ENCODE measurements at places on chromosomes 13 and 19.
A peak's percentile ranks its signal among the peaks of the same experiment; 100 is the strongest.

GRCh38 chr19:38801359-38802095, 11.2 kb downstream of the LGALS4 start:
- DNase-seq = no peak

- no peak for DNase-seq
These were observed 6.1 kb upstream of the ADGRE5 start for GRCh38 chr19:14375055-14375581.

GRCh38 chr13:94325650-94326049, 153.8 kb downstream of the DCT start:
- peak; percentile 70 for DNase-seq

GRCh38 chr13:110627761-110628476, 12.6 kb downstream of the NAXD start:
- DNase-seq = no peak

DNA sequence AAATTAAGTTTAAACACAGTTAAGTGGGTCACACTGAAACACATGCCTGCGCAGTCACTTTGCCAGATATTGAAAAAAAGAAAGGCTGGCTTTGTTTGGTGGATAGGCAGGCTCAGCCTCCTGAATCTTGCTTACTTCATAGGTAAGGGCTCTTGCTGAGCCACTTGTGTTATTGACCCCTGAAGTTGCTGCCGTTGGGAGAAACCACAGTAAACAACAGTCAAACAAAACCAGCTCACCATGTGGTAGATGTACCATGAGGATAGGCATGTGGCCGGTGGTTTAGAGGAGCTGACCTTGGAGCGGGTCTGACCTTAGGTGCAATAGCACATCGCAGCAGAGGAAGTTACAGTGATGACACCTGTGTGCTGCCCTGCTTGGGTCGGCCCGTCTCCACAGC, 52.2 kb downstream of the SPATA13 start:
- no peak for DNase-seq

DNA sequence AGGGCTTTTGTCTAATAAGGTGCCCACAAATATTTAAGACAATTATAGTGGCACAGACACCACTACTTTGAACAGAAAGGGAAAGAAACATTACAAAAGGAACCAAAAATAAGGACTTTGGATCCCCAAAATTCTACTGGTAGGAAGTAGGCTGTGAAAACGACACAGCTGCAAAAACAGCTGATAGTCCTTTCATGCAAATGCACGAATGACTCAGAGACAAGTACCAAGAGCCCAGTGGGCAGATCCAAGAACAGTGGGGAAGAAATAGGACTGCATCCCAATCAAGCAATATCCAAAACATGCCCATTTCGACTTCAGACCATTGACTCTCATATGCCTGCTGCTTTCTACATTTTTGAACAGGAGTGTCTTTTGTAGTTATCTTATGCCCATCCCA, 269.4 kb upstream of the NBEA start:
- no peak for DNase-seq

DNA sequence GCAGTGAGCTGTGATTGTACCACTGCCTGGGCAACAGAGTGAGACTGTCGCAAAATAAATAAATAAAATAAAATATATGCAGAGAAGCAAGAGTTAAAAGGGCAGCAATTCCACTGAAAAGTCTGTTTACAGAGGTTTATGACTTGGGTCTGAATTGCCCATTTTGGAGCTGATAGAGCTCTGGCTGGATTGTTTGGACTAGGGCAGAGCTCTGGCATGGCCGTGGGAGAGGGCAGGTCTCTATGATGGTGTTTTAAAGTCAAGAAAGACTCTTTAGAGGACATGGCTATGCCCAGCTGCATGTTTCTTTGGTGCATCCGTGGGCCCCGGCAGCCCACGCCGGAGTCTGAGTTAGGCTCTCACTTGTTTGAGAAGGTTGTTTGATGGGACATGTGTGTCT, 64.6 kb upstream of the C1QTNF9 start:
- no peak for DNase-seq

DNA sequence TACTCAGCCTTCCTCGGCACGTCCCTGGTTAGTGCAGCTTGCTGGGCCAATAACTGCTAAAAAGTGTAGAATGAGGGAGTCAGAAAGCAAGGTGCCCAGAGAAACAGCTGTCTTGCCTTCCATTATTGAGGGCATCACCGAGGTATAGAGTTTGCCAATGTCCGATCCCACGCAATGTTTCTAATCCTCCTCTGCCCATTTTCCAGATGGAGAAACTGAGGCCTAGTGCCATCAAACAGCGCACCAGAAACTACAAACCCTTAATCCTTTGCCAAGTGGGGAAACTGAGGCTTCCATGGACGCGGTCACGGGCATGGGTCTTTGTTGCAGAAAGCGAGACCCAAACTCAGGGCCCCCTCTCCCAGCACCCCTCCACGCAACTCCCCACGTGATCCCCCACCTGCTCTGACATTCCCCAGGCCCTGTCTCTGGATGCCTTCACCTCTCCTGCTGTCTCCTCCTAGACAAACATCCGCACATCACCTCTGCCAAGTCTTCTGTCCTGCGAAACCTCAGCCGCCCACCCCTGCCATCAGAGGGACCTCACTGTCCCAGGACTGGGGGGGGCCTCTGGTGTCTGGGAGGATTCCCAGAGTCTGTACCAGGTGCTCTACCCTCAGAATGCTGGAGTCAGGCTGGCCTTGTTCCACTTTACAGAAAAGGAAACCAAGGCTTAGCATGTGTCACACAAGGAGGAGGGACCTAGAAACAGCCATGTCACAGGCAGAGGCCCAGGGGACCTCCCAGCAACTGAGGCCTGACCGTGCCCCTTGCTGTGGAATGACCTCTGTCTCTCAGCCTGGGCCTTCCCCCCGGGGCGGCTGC, 930 bp upstream of the PDE4C start:
- no peak for DNase-seq

DNA sequence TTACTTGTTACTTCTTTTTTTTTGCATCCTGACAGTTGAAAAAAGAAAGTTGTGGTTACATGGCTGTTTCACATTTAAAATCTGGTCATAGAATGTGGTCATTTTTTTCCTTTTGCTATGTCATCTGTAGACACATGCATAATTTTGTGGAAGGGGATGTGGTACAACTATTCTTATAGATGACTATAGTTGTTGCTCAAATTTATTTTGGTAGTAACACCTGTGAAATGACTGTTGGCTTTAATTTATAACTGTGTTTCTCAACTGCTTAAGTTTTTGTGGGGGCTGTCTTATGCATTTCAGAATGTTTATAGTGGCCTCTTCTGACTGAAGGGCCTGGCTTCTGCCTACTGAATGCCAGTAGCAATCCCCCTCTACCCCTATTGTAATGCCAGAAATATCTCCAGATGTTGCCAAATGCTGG, 130.5 kb downstream of the PAN3 start:
- no peak for DNase-seq

- no peak for DNase-seq
These were observed 144.4 kb upstream of the ARGLU1 start for GRCh38 chr13:106712381-106712780.

- DNase-seq = peak; percentile 65
These were observed 342.6 kb downstream of the MTUS2 start for GRCh38 chr13:29162638-29163235.

DNA sequence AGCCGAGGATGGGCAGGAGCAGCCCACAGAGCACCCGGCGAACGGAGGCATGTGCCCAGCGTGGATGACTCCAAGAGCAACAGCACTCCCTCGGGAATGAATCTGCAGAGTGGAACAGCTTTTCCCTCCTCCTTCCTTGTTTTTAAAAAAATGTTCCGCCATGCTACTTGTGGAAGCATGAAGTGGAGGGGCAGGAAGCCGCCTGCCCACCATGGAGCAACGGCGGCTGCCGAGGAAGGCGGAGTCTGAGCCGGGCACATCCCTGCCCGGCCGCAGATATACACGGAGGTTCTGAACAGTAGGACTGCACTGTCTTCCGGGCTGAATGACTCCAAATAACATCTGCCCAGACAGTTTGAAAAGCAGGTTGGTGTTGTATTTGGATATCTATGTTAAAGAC, 65.2 kb downstream of the SOX1 start:
- DNase-seq = no peak

DNA sequence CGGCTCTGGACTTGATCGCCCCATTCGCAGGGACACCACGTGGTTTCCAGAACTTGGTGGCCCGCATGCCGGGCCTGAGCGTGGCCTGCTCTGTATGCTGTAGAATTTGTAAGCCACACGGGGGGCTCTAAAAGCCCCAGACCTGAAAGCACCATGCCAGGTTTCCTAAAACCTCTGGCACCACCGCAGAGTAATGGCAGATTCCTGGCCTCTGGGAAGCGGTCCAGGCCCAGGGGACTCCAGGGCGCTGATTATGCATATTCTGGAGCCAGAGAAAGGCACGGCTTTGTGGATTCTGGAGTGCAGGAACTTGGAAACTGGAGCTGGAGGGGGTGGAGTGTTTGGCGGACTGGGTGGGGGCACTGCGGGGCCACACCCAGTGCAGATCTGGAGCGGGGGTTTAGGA, 3.7 kb downstream of the FTL start:
- no peak for DNase-seq

- DNase-seq = no peak
These were observed 49.3 kb downstream of the VAV1 start for GRCh38 chr19:6821639-6822310.

- DNase-seq = no peak
These were observed 1.5 kb downstream of the STARD13 start for GRCh38 chr13:33284031-33284430.

- no peak for DNase-seq
These were observed 40.3 kb downstream of the ZNF557 start for GRCh38 chr19:7109678-7110289.

- peak; percentile 98 for DNase-seq
These were observed 2.5 kb downstream of the LDLR start for GRCh38 chr19:11091703-11092153.

GRCh38 chr19:46859637-46860124, 1.1 kb upstream of the ARHGAP35 start:
- DNase-seq = peak; percentile 93

DNA sequence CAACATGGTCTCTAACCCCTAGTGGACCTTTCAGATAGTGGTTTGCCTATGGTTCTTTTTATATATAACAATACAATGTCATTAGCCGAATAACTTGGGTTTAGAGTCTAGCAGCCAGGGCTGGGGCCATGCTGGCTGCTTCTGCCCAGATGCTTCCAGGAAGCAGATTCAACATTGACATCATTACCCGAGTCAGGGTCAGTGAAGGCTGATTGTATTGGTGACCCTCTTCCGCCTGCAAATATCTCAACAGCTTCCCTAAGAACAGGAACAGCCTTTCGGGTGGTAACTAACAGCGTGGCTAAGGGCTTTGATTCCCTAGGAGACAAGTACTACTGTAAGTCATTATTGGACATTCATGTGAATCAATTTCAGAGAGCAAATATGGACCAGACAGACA, 476.4 kb downstream of the UQCRFS1 start:
- DNase-seq = no peak

- DNase-seq = no peak
These were observed 18.8 kb upstream of the UBE2L5 start for GRCh38 chr13:30403456-30403855.

- DNase-seq = no peak
These were observed 55.4 kb downstream of the CHST8 start for GRCh38 chr19:33676999-33677665.

- DNase-seq = peak; percentile 2
These were observed 19.8 kb upstream of the CEACAM4 start for GRCh38 chr19:41646589-41647204.

GRCh38 chr13:77519808-77520207, 15.7 kb upstream of the SCEL start:
- peak; percentile 46 for DNase-seq

DNA sequence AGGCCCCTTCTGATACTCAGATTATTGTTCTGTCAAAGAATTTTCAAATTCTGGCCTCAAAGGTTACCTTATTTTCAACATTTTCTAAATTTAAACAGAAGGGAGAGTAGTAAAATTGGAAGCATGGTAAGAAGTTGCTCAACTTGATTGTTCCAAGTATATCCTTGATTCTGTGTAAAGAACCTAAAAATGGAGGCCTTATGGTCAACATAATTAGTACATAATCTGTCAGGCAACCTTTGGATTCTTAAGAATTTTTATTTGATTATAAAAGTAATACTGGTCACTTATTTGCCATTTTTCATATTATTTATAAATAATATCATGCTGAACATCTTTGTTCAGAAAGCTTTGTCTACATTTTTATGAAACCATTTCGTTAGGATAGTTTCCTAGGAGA, 83.9 kb downstream of the STARD13 start:
- DNase-seq = no peak

GRCh38 chr13:41137951-41138350, 5.3 kb upstream of the KBTBD6 start:
- peak; percentile 74 for DNase-seq

- DNase-seq = peak; percentile 96
These were observed 194.1 kb downstream of the TDRD3 start for GRCh38 chr13:60590800-60591747.

DNA sequence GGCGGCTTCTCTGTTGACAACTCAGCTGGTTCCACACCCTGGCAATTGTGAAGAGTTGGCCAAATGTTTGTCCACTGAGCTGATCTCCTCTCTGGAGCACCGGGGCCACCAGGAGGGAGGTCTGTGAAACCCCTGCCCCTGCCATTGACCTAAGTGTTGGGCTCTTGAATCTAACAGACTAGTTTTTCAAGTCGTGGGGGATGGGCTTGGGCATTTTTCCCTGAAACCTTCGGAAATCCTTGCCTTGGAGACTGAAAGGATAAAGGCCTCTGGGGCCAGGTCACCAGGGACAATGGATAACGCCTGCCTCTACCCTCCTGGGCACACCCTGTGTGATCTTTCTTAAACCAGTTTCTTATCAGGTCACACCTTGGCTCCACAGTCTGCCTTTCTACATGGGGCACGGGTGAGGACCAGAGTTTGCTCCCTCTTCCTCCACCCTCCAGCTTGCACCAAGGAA, 881 bp downstream of the GEMIN7 start:
- DNase-seq = no peak

- DNase-seq = peak; percentile 13
These were observed 17.3 kb downstream of the NUFIP1 start for GRCh38 chr13:44971656-44972595.

- no peak for DNase-seq
These were observed 7.3 kb downstream of the ATP4B start for GRCh38 chr13:113650731-113651148.

- peak; percentile 52 for DNase-seq
These were observed 36.4 kb downstream of the CRYL1 start for GRCh38 chr13:20489185-20489820.

DNA sequence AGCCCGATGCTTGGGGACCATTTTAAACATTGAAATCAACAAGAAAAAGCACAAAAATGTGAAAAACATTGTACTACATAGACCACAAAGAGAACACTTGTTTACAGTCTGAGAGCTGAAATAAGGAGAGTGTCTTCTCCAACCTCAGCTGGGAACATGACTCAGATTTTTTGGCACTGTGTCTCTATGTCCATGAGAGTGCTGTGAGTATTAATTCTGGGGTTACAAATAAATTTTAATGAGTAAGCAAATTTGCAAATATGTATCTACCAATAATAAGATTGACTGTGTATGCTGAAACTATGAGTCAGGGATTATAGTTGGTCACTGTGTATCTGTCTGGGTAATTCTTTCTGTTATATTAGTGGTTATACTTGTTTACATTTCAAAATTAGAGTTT, 174.0 kb downstream of the DCT start:
- DNase-seq = peak; percentile 89

Measured in fibroblast of skin of right biceps (primary cell).